Muscle of back (tissue), 13 donors: ENCODE measurements at places on chromosomes 5 and 9.

GRCh38 chr5:172706796-172707195 lies 64.2 kb downstream of the DUSP1 start:
- DNase-seq: no peak

GRCh38 chr9:92562461-92562967 lies 26.7 kb upstream of the ECM2 start:
- peak; percentile 82 for DNase-seq

GRCh38 chr5:42522783-42523182 lies 99.5 kb downstream of the GHR start:
- DNase-seq: no peak

DNA sequence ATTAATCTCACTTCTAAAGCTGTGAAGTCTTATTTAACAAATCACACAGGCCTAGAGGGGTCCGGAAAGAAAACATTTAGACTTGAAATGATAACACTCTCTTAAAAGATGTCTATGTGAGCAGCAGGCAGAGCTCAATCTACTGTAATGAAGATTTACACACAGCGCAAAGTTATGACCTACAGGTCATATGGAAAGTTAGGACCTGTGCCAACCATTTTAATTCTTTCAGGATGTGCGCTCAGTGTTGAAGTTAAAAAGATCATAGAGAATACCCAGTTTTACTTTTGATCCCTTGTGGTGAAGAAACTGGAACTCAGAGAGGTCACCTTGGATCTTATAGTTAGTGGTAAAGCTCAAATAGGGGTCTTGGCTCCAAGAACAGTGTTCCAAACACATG lies 3.1 kb upstream of the CREBRF start:
- DNase-seq: no peak

- DNase-seq: no peak
Observed at GRCh38 chr5:170092455-170093101, 13.1 kb upstream of the FOXI1 start.

GRCh38 chr9:13109781-13110180 lies 169.7 kb downstream of the MPDZ start:
- DNase-seq: no peak

- no peak for DNase-seq
Observed at GRCh38 chr5:25540628-25541027, 895.9 kb upstream of the CDH10 start.

DNA sequence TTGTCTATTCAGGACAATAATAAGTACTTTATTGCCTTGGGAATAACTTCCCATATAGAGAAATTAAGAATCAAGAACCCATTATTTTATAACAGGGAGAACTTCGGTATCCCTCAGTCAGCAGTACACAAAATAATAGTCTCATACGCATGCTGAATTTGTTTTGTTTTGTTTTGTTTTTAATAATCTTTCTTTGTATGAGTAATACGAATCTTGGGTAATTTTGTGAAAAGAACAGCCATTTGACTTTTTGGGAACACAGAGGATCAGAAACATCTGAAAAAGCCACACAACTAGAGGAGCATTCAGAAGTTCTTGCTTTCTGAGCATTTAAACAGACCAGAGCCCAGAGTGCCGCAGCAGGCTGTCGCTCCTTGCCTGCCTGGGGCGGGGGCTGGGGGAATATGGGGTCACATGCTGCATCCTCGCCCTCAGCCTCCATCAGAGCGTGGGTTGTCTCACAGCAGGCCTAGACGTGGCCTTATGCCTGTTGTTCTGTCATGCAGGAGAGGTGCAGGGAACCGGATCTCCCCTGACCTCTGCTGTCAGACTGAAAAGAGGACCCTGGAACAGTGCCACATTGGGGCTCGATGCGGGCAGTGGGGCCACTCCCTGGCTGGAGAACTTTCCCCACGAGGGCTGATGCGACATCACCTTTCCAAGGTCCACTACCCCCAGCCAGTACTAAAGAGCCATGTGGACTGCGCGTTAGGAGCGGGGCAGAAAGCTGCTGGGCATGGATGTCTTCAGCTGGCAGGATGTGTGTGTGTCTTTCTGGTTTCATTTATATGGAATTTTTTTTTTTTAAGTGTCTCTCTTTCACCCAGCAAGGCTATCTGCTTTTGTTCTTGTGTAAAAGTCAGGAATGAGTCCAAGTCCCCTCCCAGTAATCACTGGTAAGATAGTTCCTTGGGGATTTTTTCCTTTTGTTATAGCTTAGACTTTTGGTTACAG lies 133.4 kb upstream of the OTULINL start:
- DNase-seq: peak; percentile 79

DNA sequence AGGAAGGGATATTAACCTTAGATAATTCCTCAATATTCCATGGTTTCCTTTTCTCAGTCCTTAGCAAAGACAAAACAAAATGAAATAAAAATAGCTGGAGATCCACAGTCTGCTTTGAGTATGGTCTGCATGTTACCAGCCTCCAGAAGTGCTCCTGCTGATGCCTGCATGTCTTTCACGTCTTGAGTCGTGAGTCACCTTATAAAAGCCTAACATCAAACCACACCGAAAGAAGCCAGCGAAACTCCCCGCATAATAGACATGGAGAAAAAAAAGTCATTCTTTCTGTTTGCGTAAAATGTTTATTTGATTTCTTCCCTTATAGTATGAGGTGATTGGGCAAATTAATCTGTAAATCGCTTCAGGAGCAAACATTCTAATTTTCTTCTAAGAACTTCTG lies 380.5 kb downstream of the SLCO4C1 start:
- no peak for DNase-seq

- no peak for DNase-seq
Observed at GRCh38 chr9:109381011-109381729, 60.3 kb upstream of the EPB41L4B start.

DNA sequence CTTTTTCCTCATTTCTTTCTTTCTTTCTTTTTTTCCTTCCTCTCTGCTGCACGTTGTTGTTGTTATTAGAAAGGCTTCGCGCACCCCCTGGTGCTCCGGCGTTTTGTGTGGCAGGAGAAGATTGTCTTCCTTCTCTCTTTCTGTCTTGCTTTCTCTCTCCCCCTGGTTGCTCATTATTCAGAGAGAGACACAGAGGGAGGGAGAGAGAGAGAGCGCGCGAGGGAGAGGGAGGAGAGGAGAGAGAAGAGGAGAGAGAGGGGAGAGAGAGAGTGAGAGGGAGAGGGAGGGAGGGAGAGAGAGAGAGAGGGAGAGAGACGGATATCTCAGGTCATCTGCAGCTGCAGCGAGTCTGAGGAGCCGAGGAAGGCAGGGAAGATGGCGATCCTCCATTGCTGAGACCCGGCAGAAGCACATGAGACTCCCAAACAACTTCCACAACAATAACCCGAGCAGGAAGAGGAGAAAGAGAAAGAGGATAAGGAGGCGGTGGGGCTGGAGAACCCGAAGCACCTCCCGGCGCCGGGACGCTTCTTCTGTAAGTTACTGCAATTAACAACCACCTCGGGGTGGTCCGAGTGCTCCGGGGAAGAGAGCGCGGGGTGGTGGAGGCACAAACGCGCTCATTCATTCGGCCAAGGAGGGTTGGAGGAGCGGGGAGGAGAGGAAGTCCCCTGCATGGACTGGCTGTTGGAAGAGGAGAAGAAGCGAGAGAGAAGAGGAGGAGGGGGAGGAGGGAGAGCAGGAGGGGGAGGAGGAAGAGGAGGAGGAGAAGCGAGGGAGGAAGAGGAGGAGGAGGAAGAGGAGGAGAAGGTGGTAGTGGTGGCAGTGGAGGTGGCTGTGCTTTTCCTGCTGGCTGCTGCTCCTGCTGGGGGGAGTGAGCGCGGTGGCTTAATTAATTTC lies at the start of gene ZNF462:
Gene ZNF462, plus strand, starts transcription at position 346 of the 900 bp plus-strand sequence. CDS start 60,218 bp downstream, outside the sequence.
- DNase-seq: peak; percentile 77

- DNase-seq: no peak
Observed at GRCh38 chr5:100760688-100761087, 142.4 kb downstream of the ST8SIA4 start.
